ENCODE measurements at places on chromosomes 2 and 18. TPM values are rescaled to one million over a fixed set of nuclear protein-coding genes. Genes with fewer than 3 reads are reported as not detected.

The FAM124B gene
- not detected for total RNA-seq

The STAT4 gene
- 3.2 TPM for total RNA-seq

The AQP4 gene
- total RNA-seq = not detected

The FAM228A gene
- not detected for total RNA-seq

The IL36A gene
- total RNA-seq = not detected

The CD226 gene
- 0.23 TPM for total RNA-seq

The CYRIA gene
- 0.31 TPM for total RNA-seq

The TWIST2 gene
- 17.4 TPM for total RNA-seq

The MROH2A gene
- 0.26 TPM for total RNA-seq

The CIAO1 gene
- total RNA-seq = 85.2 TPM

The DSC1 gene
- total RNA-seq = not detected

The FOXI3 gene
- total RNA-seq = not detected

The COA5 gene
- 21.6 TPM for total RNA-seq

The DYNAP gene
- not detected for total RNA-seq

The CLIP4 gene
- 27.2 TPM for total RNA-seq

The TSGA10 gene
- total RNA-seq = 2.0 TPM

The EN1 gene
- total RNA-seq = 0.70 TPM

The EFR3B gene
- 10.1 TPM for total RNA-seq

All from A549 treated with Mapracorat at 1 μM for 4 hours (cell line).